ENCODE measurements at places on chromosomes 5 and 9.

DNA sequence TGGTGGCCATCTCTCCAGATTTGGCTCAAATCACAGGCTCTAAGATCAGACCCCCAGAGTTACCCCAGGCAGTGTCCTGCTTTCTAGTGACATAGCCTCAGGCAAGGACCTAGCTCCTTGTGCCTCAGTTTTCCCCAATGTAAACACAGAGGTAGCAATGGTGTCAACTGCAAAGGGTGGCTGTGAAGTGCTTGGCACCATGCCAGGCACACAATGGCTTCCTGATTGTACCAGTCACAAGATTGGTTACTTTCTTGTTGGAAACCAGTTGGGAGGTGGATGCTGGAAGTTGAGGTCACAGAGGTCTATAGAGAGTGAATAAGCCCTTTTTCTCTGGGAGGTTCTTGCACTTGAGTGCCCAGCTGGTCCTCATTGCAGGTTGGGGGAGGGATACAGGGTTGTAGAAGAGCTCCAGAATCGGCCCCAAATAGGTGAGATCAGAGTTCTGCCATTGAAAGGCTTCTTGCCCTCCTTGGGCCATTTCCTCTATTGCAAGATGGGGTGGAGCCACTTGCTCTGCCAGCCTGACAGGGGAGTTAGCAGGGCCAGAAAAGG, 2.3 kb downstream of the STKLD1 start:
- DNase-seq: no peak

- no peak for DNase-seq
These were observed 17.5 kb upstream of the NREP start for GRCh38 chr5:111774525-111774924.

GRCh38 chr5:150498501-150498900, 9.4 kb upstream of the NDST1 start:
- no peak for DNase-seq

- DNase-seq: no peak
These were observed 125.6 kb downstream of the NXNL2 start for GRCh38 chr9:88660611-88661010.

DNA sequence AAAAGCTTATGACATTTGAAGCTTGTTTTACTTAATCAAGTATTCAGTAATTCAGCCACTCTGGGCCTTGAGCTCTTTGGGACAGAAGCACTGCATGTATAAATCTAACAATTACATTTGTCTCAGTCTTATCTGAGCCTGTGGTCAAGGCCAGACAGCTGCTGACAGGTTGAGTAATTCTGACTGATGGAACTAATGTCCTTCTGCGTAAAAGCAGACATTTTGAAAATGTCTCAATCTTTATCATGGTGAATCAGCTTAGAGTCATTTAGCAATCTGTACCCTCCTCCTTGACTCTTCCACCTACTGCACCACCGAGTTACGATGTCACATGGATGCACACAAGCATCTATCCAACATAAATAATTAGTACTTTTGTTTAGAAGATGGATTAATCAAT, 400.0 kb downstream of the ARRDC3 start:
- DNase-seq: no peak

- DNase-seq: no peak
These were observed 92.4 kb downstream of the RORB start for GRCh38 chr9:74589576-74589975.

DNA sequence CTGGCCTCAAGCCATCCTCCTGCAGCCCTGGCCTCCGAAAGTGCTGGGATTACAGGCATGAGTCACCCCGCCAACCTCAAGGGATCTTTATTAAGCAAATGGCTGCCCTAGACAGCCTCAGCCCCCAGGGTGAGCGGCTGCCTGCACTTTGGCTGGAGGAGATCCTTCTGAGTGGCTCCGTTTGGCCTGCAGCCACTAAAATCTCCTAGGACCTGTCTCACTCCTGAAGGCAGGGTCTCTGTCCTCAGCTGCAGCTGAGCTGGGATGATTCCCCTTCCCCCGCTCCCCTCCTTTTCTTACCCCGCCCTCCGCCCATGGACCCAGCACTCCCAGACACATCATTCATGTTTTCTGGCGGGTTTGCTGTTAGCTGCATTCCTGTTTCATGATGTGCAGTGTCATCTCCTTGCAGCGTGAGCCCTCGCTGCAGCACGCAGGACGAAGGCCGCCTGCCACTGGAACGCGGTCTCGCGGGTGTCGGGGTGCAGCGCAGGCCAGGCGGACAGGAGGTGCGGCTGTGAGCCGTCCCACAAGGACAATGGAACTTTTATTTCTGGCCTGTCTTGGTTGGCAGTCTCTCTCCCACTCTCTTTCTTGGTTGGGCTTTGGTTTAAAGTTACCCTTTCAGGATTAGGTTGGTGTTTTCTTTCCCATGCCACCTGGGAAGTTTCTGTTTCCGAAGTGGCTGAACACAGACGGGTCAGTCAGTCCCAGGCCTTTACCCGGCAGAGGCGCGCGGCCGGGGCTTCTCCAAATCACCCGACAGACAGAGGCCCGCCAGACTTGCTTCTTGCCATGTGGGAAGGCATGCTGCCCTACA, 137.1 kb downstream of the FOXD1 start:
- DNase-seq: no peak

GRCh38 chr9:109372246-109372645, 51.4 kb upstream of the EPB41L4B start:
- DNase-seq: no peak

GRCh38 chr5:107551088-107551487, 119.6 kb downstream of the EFNA5 start:
- DNase-seq: no peak

Measured in T-helper 17 cell (primary cell).